ENCODE measurements at places on chromosomes 3 and 15. TPM values are rescaled to one million over a fixed set of nuclear protein-coding genes. Genes with fewer than 3 reads are reported as not detected.

Gene CNTN6
- not detected for total RNA-seq

Gene EPB42
- not detected for total RNA-seq

Gene NTRK3
- total RNA-seq = under 0.01 TPM

Gene MOBP
- 0.19 TPM for total RNA-seq

Gene SCAANT1
- total RNA-seq = not detected

Gene ENTPD3
- total RNA-seq = not detected

Gene NGRN
- total RNA-seq = 54.5 TPM

Gene SV2B
- 2.3 TPM for total RNA-seq

Gene AP4E1
- total RNA-seq = 10.1 TPM

Gene CYP8B1
- total RNA-seq = not detected

Gene TICRR
- total RNA-seq = 6.2 TPM
